ENCODE measurements at places on chromosomes 5 and 9.

DNA sequence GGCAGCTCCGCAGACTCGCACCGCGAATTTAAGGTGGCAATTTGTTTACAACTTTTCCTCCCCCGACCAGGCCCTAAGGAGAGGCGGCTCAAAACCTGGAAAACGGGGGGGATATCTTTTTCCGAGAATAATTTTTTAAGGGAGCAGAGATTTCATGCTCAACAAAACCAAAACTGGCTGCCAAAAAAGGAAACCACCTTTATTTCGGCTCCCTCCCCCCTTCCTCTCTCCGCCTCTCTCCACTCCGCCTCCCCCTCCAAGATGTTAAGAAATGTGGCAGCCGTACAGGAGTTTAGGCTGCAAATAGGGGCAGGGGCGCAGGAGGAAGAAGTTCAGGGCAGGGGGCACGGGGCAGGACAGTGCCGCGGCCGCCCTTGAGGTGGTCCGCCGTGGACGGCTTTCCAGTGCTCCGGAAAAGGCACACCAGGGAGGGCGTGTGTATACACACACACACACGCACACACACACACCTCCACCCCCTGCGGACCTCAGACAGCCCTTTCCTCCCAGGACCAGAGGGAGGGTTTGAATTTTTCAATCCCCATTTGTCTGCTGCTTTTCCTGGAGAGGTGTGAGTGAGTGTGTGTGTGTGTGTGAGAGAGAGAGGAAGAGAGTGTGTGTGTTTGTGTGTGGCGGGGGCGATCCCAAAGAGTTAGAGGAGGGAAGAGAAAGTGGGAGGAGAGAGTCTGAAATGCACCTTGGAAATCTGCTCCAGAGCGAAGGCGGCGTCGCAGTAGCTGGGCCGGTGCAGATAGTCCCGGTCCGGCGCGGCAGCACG is 9.1 kb downstream of the PTCH1 start:
- DNase-seq, result peak; percentile 31

GRCh38 chr5:39520232-39520572 is 95.4 kb upstream of the DAB2 start:
- no peak for DNase-seq

GRCh38 chr5:130571076-130571475 is 594.0 kb downstream of the HINT1 start:
- no peak for DNase-seq

DNA sequence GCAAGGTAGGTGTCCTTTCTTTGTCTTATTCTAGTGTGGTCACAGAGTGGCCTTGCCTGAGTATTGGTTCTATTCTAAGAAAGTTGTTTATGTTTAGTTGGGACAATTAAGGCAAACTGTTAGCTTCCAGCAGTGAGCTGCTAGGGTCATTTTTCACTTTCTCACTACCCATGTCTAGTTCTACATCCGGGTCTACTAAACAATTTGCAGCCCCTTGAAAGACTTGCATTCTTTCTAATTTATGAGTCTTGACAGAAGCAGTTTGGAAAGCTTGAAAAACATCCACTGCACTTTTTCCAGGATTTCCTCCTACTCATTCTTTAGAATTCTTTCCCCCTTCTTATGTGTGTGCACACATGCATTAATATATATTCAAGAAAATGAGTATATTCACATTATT is 892.2 kb upstream of the ACO1 start:
- no peak for DNase-seq

- no peak for DNase-seq
These were observed 33.9 kb upstream of the TRIO start for GRCh38 chr5:14109041-14109747.

DNA sequence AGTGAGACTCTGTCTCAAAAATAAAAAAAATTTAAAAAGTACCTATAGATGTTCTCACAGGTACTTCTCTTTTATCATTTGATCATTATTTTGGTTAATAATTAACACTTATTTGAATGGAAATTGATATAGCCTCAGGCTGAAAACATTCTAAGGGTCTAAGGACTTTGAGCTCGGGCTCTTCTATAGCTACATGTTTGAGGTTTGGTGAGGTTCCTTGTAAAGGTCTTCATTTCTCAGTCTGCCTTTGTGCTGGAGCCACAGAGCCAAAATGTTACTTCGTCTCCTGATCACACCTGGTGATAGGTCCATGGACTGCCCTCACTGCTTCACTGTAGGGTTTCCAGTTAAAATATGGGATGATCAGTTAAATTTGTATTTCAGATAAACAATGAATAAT is 22.6 kb downstream of the ARHGEF37 start:
- no peak for DNase-seq

- no peak for DNase-seq
These were observed 84.9 kb downstream of the RALGPS1 start for GRCh38 chr9:126999315-127000068.

GRCh38 chr5:127856292-127856691 is 153.1 kb downstream of the CCDC192 start:
- DNase-seq, result no peak
